ENCODE measurements at places on chromosomes 6 and 20.
A peak's percentile ranks its signal among the peaks of the same experiment; 100 is the strongest.

DNA sequence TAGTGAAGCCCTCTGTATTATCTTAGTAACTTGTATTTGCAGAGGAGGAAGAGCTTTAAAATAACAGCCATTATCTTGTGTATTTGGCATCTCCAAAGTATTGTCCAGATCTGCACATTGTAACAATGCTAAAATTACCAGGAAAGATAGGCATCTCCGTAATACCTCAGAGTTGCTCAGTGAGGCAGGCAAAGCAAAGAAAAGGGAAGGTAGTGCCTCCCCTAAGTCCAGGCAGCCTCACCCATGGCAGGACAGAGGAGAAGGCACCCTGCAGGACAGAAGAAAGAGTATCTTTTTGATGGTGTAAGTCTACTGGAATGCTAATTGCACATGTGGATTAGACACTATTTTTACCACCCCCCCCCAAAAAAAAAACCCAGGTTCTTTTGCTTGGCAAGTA, 13.6 kb upstream of the SSTR4 start:
- no peak for DNase-seq

DNA sequence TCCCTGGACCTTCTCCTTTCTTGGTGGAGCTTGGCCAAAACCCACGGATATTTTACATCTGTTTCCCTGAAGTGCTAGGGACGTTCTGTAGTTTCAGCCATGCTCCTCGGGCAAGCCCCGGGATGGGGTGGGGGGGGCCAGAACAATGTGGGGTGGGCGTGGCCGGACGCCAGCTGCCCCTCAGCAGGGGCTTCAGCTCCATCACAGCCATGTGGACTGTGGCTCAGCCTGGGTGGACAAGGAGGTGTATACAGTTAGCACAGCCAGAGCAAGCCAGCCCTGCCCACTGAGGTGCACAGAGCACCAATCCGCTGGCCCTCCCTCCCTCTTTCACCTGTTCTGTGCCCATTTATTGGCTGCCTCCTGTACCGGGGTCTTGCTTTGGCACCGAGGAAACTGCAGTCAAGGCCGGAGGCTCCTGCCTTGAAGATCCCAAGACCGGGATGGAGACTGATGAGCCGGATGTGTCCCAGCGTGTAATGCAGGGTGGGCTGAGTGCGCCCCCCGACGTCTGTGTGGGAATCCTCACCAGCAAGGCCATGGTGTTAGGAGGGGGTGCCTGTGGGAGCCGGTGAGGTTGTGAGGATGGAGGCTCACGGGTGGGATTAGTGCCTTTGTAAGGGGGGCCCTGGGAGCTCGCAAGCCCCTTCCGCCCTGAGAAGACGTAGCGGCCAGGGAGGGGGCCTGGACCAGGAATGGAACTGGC, 28.0 kb downstream of the FRMD1 start:
- DNase-seq: no peak

- DNase-seq: no peak
These were observed 404 bp downstream of the CEP162 start for GRCh38 chr6:84227044-84227433.

- DNase-seq: no peak
These were observed 14.5 kb downstream of the ARHGAP18 start for GRCh38 chr6:129695373-129696027.

DNA sequence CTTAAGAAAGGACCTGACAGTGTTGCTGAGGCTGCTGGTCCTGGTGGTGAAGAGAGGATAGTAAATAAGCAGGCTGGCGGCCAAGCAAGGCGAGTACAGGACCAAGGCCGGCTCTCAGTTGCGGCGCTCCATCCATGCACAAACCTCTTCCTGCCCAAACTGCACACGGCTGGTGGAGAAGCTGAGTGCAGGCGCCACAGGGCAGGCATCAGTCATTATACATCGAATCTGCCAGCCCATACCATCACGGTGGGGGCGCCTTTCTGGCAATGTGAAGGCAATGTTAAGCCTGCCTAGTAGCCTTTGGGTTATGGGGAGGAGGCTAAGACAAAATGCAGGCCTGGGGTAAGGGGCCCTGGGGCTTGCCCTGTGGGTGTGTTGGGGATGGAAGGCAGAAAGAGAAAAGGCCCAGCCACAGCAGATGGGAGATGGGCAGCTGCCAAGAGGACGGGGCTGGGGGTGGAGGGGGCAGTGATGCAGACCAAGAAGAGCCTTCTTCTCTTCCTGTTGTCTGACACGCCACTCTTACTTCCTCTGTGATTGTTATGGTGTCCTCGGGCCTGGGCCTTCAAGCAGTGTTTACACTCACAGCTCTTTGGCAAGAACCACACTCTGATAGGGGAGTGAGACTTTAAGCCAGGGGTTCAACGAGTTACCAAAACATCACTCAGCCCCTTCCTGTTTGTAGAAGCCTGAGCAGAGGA, 20.3 kb upstream of the KCNK16 start:
- no peak for DNase-seq

GRCh38 chr6:170080828-170081371, 210.0 kb downstream of the DLL1 start:
- DNase-seq: no peak

DNA sequence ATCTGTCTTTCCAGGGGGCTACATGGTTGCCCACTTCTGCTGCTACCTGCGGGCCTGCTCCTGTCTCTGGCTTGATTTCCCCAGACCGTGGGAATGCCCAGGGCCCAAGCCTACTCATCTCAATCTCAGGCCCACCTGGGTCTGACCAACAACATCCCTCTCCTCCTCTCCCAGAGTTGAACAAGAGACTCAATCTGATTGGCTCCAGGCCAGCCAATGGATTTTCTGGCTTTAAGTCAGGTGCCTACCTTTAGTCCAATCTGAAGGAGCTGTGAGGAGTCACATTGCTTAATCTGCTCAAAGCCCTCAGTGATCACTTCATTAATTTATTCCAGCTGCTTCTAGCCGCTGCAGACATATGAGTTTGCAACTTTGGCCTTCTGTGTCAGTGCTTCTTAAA, 162.4 kb upstream of the KCNG1 start:
- DNase-seq: no peak

DNA sequence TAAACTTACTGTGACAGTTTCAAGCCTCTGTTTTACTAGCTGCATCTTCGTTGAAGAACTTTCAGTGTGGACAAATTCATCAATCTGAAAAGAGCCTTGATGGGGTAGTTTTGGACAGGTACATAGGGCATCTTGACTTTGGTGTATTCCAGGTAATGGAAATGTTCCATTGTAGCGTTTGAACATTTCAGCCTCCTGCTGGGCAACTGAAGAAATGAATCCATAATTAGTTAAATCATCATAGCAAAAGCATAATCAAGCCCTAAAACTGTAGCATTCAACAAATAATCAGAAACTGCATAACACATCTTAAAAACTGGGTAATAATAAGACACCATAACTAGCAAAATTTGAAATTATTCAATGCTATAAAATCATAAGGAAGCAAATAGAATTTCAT, 86.2 kb downstream of the AHI1 start:
- no peak for DNase-seq

- no peak for DNase-seq
These were observed 265.6 kb downstream of the CDC5L start for GRCh38 chr6:44653091-44653490.

- no peak for DNase-seq
These were observed 22.4 kb downstream of the ITCH start for GRCh38 chr20:34385464-34385863.

- no peak for DNase-seq
These were observed 165.8 kb downstream of the ZFAND3 start for GRCh38 chr6:37985355-37985754.

DNA sequence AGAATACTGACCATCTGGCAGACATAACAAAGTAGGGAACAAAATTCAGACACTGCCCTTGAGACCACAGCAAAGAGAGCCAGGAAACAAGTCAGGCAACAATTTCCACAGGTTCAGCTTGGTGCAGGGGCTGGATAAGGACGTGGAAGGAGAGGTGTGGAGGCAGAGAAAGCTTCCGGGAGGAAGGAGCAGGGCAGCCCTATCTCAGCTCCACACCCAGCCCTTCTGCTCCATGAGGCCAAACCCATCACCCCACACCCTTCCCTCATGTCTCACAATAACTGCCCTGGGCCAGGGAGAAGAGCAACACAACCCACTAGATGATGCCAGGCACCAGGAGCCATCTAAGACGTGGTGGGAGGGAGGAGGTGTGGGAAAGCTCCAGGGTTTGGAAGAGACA, 5.8 kb downstream of the SNHG17 start:
- no peak for DNase-seq

- no peak for DNase-seq
These were observed 26.6 kb upstream of the PI16 start for GRCh38 chr6:36927691-36928546.

- no peak for DNase-seq
These were observed 8.8 kb downstream of the GSTA2 start for GRCh38 chr6:52754443-52754842.

- DNase-seq: peak; percentile 18
These were observed 121.4 kb downstream of the REV3L start for GRCh38 chr6:111361648-111362047.

DNA sequence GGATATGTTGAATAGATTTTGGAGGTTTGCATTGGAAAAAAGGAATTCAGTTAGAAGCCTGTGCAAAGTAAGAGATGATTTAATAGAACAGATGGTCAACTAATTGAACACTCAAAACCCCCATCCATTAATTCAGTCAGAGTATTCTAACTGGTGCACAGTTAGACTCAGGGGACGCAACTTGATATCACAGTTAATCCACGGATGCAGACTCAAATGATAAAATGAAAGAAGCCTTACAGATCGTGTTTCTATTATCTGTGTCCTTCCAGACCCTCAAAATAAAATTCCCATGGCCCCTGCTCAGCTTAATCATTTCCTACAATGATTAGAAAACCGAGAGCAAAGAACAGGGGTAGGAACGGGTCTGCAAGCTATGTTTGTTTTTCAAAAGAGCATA, 45.4 kb upstream of the DTNBP1 start:
- no peak for DNase-seq

DNA sequence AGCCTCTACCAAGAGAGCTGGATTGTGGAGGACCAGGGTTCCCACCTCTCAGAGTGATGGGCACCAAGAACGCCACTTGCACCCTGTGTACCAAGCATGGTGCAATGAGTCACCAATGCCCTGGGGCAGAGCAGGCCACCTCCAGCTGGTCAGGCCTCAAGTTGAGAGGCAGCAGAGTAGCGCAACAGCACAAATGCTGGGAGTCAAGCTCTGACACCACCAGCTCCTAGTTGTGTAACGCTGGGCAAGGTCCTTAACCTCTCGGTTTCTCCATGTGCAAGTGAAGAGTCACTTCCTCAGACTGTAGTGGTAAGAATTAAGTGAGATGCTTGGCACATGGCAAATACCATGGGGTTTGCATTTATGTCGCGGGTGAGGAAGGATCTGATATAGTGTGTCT, 25.6 kb downstream of the GFOD1 start:
- no peak for DNase-seq

GRCh38 chr6:107768044-107768443, 56.1 kb downstream of the SCML4 start:
- no peak for DNase-seq

DNA sequence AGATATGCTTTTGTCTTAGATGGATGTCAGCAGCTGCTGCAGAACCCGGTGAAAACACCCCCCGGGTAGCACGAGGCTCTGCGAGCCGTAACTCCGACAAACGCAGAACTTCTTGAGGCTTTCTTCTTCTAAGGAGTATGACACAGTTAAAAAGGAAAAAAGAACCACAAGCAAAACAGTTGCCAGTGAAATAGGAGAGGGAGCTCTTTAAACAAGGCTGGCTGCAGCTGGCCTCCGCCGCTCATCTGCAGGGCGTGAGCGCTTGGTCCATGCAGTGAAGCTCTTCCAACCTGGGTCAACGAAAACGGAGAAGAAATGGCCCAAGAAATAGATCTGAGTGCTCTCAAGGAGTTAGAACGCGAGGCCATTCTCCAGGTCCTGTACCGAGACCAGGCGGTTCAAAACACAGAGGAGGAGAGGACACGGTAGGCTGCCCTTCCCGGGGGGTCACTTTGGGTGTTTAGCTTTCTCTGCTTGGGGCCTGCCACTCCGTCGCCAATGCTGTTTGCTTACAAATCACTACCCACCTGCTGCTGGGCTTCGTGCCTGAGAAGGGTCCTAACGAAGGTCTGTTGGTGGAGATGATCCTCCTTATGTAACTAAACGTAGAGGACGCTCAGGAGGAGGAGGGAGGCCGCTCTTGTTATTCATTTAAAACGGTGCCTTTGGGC, 13.2 kb downstream of the SYTL3 start:
- no peak for DNase-seq

- DNase-seq: no peak
These were observed 17.5 kb downstream of the UQCC1 start for GRCh38 chr20:35394271-35394670.

DNA sequence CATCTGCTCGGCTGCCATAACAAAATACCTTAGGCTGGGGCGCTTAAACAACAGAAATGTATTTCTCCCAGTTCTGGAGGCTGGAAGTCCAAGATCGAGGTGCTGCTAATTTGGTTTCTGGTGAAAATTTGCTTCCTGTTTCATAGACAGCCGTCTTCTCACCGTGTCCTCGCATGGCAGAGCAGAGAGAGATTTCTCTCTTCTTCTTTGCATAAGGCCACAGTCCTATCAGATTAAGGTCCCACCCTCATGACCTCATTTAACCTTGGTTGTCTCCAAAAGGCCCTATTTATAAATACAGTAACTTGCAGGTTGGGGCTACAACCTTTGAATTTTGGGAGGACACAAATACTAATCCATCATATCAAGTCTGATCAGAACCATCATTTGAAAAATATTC, 544.3 kb downstream of the KIF16B start:
- no peak for DNase-seq

GRCh38 chr20:15582146-15582760, 991.0 kb downstream of the KIF16B start:
- no peak for DNase-seq

GRCh38 chr6:158095031-158095430, 73.0 kb downstream of the SERAC1 start:
- no peak for DNase-seq

- DNase-seq: no peak
These were observed 649.4 kb downstream of the PRKN start for GRCh38 chr6:162078126-162078525.

GRCh38 chr6:96186516-96187195, 170.9 kb downstream of the FUT9 start:
- no peak for DNase-seq

DNA sequence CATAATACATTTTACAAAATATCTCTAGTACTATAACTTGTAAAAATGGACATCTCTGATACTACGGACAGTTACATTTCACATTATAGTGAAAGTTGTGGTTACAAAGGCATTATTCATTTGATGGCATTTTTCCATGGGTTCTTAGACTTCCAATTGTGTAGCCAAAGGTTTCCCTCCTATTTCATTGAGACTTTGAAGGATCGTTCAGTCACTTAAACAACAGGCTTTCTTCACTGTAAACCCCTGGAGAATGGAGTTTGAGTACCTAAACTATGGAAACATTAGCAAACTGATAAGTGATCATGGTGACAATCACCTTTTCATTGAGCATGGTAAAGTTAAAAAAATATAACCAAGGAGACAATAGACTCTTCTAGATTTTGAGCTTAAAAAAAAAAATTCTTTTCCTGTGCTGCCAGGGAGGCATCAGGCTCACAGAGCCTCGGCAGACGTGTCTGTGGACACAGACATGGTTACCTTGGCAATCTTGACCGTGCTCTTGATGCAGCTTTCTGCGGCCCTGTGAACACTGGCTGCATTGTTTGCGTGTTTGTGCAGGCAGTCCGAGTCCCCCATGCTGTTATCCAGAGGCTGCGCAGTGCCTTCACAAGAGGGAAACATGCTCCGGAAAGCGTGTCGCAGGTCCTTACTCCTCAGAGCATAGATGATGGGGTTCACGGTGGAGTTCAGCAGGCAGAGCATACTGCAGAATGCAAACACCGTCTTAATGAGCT, 22.6 kb downstream of the CNR1 start:
- DNase-seq: no peak

- DNase-seq: no peak
These were observed 32.7 kb downstream of the GGTLC1 start for GRCh38 chr20:23955896-23956295.

Data from iPS DF 6.9 (cell line).